ENCODE measurements at places on chromosomes 2 and 18.

- DNase-seq: peak; percentile 28
These were observed 34.9 kb downstream of the PLCL1 start for GRCh38 chr2:197839327-197839726.

DNA sequence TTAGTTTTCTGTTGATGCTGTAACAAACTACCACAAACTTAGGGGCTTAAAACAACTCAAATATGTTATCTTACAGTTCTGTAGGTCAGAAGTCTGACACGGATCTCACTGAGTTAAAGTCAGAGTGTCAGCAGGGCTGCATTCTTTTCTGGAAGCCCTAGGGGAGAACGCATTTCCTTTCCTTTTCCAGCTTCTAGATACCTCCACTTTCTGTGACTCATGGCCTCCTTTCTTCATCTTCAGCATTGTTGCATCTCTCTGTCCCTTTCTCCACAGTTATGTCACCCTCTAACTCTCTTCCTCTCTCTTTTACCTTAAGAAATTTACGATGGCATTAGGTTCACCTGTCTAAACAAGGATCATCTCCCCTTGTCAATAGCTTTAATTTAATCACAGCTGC is 13.3 kb upstream of the PPP4R1 start:
- no peak for DNase-seq

DNA sequence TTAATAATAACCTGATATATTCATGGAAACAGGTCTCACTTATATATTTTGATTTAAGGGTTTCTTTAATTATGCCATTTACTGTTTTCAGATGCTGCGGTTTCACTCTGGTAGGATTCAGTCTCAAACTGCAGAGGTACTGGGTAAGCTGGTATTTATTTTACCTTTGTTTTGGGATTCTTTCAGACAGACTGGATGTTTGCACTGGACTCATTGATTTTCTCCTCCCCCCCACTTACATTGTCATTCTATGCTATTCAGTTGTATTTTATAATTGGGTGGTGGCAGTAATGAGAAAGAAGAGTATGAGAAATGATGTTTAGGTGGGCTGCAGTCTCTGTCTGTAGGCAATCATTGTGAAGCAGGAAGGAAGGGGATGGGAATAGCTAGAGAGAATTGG is 155.6 kb downstream of the AQP4 start:
- no peak for DNase-seq

DNA sequence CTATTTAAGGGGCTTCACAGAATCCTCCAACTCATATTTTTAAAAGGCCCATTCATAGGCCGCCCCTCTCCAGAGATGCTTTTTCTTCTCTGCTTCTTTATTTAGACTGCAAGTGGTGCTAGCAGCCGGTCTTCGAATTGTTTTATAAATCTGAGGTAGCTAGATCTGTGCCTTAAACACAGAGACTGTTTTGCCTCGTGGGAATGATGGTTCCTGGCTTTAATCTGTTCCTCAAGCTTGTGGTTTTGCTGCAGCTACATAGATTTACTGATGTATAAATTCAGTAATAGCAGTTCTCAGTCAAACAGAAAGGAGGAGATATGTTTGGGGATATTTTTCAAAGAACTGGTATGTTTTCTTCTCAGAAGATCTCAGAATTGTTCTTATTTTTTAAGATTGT is 45.3 kb downstream of the TNFRSF11A start:
- DNase-seq: no peak

GRCh38 chr2:80195034-80195433 is 109.5 kb downstream of the LRRTM1 start:
- DNase-seq: no peak

GRCh38 chr2:238597638-238598528 is 171.2 kb downstream of the ASB1 start:
- no peak for DNase-seq

- DNase-seq: no peak
These were observed 270.3 kb upstream of the PARD3B start for GRCh38 chr2:204274991-204275390.

GRCh38 chr2:69090820-69091219 is 77.8 kb downstream of the ANTXR1 start:
- DNase-seq: no peak

GRCh38 chr2:225771701-225772100 is 372.2 kb downstream of the NYAP2 start:
- no peak for DNase-seq

Measured in CD4-positive, alpha-beta T cell (primary cell).